Stimulated activated CD4-positive, alpha-beta T cell treated with anti-CD3 and anti-CD28 coated beads, Interleukin-4, amount 100 ng/mL, for 24 hours (primary cell): ENCODE measurements at places on chromosomes 1 and 21.

DNA sequence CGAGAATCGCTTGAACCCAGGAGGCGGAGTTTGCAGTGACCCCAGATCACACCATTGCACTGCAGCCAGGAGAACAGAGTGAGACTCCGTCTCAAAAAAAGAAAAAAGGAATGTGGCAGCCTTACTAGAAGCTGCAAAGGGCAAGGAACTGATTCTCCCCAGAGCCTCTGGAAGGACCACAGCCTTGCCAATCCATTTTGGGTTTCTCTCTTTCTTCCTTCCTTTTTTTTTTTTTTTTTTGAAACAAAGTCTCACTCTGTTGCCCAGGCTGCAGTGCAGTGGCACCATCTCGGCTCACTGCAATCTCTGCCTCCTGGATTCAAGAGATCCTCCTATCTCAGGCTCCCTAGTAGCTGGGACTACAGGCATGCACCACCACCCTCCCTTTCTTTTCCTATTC is 9.9 kb upstream of the IFNGR2 start:
- no peak for DNase-seq

GRCh38 chr1:21863981-21864380 is 51.9 kb downstream of the LDLRAD2 start:
- DNase-seq: no peak

- DNase-seq: no peak
Measured at GRCh38 chr1:17653276-17653675, 101.9 kb upstream of the ACTL8 start.

- DNase-seq: no peak
Measured at GRCh38 chr1:227401562-227402342, 83.5 kb upstream of the CDC42BPA start.

DNA sequence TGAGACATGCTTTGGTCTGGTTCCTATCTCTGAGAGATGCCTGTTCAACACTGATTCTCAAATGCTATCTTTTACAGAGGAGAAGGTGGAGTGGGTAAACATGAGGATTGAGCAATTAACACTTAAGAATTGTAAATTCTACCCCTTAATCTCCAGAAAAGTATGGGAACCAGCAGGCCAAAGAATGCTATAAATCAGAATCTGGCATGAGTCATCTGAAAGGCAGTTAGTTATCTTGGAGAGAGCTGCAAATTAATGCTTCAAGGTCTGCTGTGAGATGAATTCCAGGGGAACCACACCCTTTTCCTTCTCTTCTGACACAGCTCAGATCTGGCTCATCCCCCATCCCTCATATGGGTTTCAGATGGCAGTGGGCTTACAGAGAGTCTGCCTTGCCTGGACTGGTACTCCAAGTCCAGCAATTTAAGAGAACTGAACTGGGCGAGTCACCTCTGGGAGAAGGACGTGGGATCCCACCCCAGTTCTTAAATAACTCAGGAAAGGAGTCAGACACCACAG is 5.2 kb downstream of the S100A10 start:
- no peak for DNase-seq

DNA sequence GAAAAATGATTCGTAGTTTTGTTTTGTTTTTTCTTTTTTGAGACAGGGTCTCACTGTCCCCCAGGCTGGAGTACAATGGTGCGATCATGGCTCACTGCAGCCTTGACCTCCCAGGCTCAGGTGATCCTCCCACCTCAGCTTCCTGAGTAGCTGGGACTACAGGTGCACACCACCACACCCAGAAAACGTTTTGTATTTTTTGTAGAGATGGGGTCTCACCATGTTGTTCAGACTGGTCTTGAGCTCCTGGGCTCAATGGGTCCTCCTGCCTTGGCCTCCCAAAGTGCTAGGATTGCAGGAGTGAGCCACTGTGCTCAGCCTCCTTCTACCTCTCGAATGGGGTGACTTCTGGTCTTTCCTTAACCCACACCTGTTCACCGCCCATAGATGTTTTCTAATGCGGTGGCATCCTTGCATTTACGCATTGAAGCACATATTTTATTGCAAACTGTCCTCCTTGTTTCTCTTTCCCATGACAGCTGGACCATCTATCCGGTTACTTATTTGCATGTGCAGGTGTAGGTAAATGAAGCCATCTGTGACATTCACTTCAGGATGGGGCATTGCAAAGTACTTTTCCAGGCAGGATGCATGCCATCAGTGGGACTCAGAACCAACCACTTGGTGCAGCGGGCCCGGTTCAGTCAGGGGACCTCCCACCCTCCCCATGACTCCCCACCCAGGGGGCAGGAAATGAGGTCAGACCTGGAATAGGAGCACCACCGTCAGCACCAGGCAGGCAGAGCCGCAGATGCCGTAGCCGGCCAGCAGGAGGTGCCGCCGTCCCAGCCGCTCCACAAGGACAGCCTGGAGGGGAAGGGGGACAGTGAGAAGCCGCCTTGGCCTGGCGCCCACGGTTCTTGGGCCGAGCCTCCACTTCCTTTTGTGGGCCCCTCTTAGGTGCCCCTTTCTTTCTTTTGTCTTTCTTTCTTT is 16.5 kb downstream of the SLC2A7 start:
- DNase-seq: peak; percentile 24

DNA sequence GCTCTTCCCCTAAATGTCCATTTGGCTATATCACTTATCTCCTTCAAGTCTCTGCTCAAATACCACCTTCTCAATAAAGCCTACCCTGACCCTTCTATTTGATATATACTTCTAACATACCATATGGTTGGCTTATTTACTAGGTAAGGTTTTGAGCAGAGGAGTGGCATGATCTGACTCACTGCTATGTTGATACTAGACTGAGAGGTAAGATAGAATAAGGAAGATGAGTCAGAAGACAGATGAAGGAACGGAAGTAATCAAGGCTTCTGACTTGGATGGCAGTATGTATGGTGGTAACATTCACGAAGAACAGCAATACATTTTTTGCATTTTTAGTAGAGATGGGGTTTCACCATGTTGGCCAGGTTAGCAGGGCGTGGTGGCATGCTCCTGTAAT is 4.8 kb upstream of the HRNR start:
- no peak for DNase-seq

DNA sequence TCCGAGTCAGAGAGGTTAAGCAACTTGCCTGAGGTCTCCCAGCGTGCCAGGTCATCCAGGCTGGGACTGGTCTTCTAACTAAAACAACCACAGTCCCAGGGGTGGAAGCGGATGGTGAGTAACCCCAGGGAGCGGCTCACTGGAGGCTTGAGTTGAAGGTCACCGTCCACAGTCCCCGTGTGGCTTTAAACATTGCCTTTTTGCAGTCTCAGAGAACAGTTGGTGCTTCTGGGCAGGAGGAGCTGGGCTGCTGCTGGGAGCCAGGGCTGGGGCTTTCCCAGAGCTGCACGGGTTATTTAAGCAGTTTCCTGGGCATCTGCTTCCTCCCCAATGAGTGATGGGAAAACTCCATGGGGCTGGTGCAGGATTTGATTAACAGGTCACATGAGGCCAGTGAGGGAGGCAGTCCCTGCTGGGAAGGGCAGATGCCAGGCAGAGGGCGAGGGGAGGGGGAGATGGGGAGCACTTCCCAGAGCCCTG is 12.3 kb downstream of the ARHGEF10L start:
- DNase-seq: no peak

- peak; percentile 67 for DNase-seq
Measured at GRCh38 chr1:155044812-155045657, 6.1 kb upstream of the ADAM15 start.
